ENCODE measurements at places on chromosomes 2 and 18. TPM values are rescaled to one million over a fixed set of nuclear protein-coding genes. Genes with fewer than 3 reads are reported as not detected.

CYP27C1 gene
- total RNA-seq = not detected

ASB18 gene
- total RNA-seq = not detected

DDX1 gene
- 26.8 TPM for total RNA-seq

SCYGR7 gene
- not detected for total RNA-seq

AQP12A gene
- not detected for total RNA-seq

ZBTB7C gene
- 27.2 TPM for total RNA-seq

TRPM8 gene
- not detected for total RNA-seq

TM4SF20 gene
- not detected for total RNA-seq

HOXD13 gene
- total RNA-seq = not detected

UGT1A4 gene
- total RNA-seq = 7.2 TPM

CDK5R2 gene
- total RNA-seq = 0.58 TPM

IL1RL2 gene
- total RNA-seq = not detected

KCNE4 gene
- total RNA-seq = not detected

CRYBA2 gene
- not detected for total RNA-seq

PTPN4 gene
- total RNA-seq = 231 TPM

CFAP210 gene
- total RNA-seq = not detected

GRCh38 chr2:173606619-173607248, 252.1 kb downstream of the CDCA7 start:
- no peak for DNase-seq

GRCh38 chr2:1777781-1778180, 33.5 kb upstream of the PXDN start:
- DNase-seq = peak; percentile 4

DNA sequence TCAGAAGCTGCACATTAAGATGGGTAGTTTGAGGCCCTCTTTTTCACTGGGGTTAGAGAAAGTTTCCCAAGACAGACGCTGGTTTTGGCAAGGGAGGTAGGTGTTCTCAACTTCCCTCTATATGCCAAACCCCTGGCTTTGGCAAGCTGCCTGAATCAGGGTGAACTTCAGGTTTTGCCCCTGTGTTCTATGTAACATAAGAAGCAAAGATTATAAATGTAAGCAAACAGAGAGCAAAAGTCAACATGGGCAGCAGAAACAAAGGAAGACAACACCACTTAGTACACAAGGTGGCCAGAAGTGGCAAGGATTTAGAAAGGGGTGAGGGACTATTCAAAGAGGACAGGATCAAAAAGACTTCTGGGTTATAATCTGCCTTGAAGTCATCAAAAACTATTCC, 70.5 kb upstream of the TFCP2L1 start:
- peak; percentile 83 for DNase-seq

- DNase-seq = no peak
Measured at GRCh38 chr2:134260713-134261112, 6.8 kb downstream of the MGAT5 start.

DNA sequence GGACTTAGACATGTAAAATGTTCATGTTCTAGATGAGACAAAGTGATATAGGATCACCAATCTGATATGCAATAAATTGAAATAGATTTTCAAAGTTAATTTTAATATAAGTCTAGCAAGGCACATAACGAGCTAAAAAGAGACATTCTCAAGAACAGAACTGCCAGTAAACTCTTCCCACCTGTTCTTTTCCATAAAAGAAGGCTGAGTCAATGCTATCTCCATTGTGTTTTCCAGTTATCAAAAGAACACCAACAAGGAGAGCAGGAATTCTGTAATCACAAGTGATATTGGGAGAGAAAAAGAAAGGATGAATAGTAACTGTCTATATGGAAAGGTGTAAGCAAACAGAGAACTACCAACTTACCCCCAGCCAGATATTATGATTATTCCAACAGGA, 25.6 kb downstream of the GPR155 start:
- DNase-seq = no peak

GRCh38 chr2:32772638-32773447, 145.0 kb downstream of the TTC27 start:
- no peak for DNase-seq

DNA sequence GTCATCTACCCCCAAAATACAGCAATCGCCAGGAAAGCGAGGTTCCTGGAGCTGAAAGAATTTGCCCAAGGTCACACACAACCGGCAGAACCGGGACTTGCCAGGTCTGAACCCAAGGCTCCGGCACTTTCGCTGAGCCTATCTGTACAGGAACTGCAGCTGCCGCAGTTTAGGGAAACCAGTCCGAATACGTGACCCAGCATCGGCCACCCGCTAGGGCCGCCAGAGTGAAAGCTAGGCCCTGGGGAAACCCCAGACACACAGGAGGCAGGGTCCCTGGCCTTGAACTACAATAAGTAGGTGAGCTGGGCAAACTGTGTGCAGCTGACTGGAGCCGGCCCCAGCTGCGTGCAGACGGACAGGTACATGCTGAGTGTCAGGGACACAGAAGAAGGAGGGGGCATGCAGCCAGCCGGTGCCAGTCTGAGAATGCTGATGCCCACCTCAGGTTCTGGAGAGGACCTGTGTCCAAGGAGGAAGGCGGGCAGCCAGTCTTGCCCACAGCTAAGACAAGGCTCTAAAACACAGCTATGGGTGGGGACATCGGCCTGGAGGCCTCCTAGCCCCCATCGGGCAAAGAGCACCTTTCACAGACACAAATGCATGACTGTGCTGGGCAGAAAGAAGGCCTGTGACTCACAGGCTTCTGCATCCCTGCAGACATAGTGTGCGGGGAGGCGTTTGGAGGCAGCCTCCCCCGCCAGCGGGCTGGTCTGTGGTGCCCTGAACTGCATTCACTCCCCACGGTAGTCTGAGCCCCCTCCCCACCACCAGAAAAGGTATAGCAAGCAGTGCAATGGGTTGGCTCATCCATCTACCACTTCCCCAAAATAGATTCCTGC, 107.4 kb upstream of the ID2 start:
- peak; percentile 25 for DNase-seq

GRCh38 chr2:122218596-122218995, 463.1 kb downstream of the TSN start:
- no peak for DNase-seq

- no peak for DNase-seq
Measured at GRCh38 chr2:65417509-65418085, 14.8 kb downstream of the SPRED2 start.

DNA sequence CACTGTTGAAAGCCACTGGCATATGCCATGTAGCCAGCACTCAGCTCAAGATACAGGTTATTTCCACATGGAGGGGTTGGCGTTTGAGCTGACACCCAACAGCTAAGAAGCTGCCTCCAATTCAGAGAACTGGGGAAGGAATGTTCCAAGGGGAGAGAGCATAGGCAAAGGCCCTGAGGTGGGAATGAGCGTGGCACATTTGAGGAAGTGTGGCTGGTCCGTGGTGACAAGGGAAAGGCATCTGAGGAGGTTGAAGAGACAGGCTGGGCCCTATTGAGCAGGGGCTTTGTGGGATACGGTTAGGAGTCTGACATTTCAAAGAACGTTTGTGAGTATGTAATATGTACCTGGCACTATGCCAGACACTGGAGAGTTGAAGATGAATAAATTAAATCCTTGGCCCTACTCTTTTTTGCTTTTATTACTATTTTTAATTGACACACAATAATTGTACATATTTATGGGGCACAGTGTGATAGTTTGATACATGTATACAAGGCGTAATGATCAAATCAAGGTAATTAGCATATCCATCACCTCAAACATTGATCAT, 27.6 kb upstream of the TMBIM1 start:
- no peak for DNase-seq

GRCh38 chr2:160097326-160097725, 34.9 kb upstream of the PLA2R1 start:
- no peak for DNase-seq

DNA sequence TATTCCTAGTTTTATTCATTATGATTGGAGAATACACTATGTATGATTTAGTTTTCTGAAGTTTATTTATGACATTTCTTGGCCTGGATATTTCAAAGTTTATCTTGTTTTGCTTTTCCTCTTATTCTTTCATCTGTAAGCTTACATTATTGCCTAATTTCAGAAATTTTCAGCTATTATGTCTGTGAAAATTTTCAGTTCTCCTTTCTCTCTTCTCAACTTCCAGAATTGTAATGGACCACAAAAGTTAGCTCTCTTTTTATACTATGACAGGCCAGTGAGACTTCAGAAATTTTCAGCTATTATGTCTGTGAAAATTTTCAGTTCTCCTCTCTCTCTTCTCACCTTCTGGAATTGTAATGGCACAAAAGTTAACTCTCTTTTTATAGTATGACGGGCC, 97.2 kb upstream of the SCN7A start:
- no peak for DNase-seq

GRCh38 chr2:188047735-188048134, 243.9 kb upstream of the GULP1 start:
- DNase-seq = no peak

GRCh38 chr2:69345434-69345833, 41.6 kb downstream of the GFPT1 start:
- no peak for DNase-seq

DNA sequence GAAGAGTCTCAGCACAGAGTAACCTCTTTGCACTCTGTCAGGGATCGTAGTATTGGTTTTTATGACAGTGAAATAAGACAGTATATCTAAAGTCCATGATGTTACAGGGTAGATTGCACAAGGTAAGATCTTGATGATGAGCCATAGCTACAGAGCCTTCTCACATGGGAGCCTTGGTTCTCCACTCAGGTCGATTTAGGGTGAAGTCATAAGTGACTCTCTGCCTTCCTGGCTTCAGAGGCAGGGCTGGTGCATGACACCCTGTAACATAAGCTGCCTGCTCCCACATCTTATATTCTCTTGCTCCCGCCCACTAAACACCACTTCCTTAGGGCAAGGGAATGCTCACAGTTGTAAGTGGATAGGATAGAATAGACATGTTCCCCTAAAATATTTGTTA, 13.3 kb downstream of the DAPL1 start:
- no peak for DNase-seq

DNA sequence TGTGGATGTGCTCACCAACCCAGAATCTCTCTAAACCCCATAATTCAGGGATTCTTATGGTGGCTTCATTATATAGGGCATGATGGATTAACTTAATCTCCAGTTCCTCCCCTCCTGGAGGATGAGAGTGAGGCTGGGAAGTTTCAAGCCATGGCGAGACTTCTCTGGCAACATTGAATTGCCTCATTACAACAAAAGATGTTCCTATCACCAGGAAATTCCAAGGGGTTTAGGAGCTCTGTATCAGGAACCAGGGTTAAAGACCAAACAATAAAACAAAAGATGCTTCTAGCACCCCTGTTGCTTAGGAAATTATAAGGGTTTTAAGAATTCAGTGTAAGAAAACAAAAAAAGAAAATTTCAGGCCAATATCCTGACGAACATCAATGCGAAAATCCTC, 100.1 kb downstream of the NAB1 start:
- DNase-seq = no peak

- no peak for DNase-seq
Measured at GRCh38 chr2:15595342-15595905, 3.8 kb downstream of the DDX1 start.

- no peak for DNase-seq
Measured at GRCh38 chr2:72316774-72317173, 169.1 kb upstream of the CYP26B1 start.

All from stomach (tissue), 19 donors.